ENCODE measurements at places on chromosomes 2 and 18.

GRCh38 chr18:55219059-55219458, 259.8 kb upstream of the CCDC68 start:
- no peak for DNase-seq

GRCh38 chr2:88054782-88055370, 707 bp downstream of the KRCC1 start:
- DNase-seq: no peak

- no peak for DNase-seq
Observed at GRCh38 chr2:145060876-145061275, 541.0 kb upstream of the ZEB2 start.

GRCh38 chr2:173749315-173749714, 215.9 kb downstream of the SP3 start:
- no peak for DNase-seq

DNA sequence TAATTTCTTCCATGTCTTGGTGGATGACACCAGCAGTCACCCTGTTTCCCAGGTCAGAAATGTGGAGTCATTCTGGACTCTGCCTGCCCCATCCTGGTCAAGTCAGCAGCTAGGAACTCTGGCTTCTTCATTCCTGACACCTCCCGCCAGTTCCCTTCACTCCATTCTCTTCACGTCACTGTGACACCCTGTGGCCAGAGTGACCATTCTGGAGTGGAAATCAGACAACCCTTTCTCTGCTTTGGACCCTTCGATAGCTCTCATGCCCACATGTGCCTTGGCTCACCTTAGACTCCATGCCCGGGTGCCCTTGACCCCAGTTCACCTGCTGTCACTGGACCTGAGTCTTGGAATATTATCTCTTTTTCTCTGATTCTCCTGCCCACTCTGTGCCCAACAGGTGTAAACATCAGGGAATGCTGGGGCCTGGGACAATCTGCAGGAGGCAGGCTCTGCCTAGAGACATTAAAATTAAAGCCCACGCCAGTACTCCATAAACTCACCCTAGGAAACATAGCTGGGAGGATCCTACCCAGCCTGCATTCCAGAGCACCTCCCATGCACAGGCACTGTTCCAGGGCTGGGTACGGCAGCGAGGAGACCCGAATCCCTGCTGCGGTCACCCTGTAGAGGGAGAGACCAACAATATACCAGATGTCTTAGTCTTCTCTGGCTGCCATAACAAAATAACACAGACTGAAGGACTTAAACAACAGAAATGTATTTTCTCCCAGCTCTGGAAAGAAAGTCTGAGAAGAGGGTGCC, 41.1 kb upstream of the FAHD2A start:
- DNase-seq: no peak

DNA sequence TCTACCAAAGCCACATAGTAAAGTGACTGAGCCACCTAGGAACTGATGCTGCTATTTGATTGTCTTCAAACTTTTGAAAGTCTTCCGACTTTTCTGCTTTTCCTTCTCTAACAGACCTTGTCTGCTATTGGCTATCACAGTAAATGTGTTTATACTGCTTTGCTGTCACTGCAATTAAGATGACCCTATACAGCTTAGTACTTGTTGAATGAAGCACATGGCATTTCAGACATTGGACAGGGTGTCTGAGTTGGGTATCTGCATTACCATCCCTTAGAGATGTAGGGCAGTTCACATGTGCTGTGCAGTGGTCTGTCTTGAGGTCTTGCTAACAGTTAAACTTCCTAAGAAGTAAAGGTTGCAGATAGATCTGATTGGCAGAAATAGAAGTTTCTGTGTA, 3.6 kb downstream of the WDR43 start:
- DNase-seq: no peak

DNA sequence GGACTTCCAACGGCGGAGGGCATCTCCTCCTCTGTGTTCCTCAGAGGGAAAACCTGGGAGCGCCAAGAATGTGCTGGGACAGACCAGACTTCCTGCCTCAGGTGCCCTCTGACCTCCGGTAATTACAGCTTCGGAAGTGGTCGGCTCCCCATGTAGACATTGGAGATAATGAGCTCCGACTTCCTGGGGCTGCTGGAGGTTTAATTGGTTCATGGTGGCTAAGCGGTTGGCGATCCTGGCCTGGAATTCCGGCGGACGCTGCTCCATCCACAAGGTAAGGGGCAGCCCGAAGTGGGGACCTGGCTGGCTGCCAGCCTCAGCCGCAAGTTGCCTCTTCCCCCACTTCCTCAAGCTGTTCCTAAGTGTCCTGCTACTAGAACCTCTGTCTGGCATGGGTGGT, 83.2 kb upstream of the EPC2 start:
- DNase-seq: no peak

DNA sequence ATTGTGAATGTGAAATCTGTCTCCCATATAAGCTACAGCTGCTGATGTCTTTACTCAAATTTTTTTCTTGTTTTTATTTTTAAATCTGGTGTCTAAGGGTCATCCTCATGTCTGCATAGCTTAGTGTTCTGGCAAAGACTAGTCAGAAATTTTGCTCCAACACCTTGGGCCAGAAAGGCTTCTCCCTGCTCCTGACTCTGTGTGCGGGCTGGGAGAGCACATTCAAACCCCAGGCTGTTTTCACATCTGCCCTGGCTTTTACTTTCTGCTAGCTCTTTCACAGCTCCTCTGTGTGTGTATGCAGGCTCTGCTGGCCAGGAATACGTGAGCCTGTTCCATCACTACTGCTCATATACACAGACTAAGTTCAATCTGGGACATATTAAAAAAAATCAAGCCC, 102.9 kb upstream of the RIOK3 start:
- DNase-seq: no peak

GRCh38 chr2:102502576-102502975, 29.6 kb downstream of the SLC9A4 start:
- DNase-seq: no peak

GRCh38 chr2:5986801-5987787, 294.9 kb downstream of the SOX11 start:
- no peak for DNase-seq

GRCh38 chr2:20077411-20077940, 26.0 kb upstream of the LAPTM4A start:
- no peak for DNase-seq
